ENCODE measurements at places on chromosomes 1 and 21. TPM values are rescaled to one million over a fixed set of nuclear protein-coding genes. Genes with fewer than 3 reads are reported as not detected.

GRCh38 chr1:165288350-165289120 is 68.0 kb downstream of the LMX1A start:
- peak; percentile 16 for DNase-seq

DNA sequence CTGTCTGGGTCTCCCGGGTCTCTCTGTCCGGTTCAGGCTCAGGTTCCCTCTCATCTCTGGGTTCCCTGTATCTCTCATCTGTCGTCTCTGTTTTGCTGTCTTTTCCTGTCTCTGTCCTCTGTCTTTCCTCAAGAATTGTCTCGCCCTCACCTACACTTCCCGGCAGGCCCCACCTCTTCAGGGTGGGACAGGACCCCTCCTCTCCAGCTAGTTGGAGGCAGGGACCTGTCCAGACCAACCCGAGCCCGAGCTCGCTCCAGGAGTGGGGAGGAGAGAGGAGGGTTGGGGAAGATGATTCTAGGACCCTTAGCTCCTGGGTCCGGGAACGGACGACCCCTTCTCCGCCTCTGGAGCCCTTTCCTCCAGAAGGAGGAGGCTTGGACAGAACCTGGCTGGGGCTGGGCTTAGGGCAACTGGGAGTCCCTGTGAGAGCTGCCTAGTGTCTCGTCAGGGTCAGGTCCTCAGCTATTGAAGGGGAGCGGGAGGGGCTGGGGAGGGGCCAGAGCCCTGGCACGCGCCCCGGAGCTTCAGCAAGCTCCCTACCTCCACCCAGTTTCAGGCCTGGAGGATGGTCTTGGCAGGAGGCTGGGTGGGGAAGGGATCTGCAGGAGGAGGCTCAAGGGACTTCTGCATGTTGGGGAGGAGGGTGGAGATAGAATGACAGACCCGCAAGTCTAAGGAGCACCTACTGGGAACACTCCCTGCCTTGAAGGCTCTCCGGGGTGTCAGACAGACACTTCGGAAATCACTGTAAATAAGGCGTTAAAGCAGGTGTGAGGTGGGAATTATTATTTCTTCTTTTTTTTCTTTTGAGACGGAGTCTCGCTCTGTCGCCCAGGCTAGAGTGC is 26.3 kb upstream of the EPB41 start:
- DNase-seq = peak; percentile 66

GRCh38 chr1:30415171-30415940 is 308.0 kb downstream of the MATN1 start:
- no peak for DNase-seq

VAV3 gene
- 44.4 TPM for total RNA-seq

- DNase-seq = no peak
Measured at GRCh38 chr1:165443539-165444311, 1.2 kb downstream of the RXRG start.
